Stimulated activated naive CD4-positive, alpha-beta T cell (primary cell): ENCODE measurements at places on chromosomes 13 and 19.

- no peak for DNase-seq
Measured at GRCh38 chr19:47375694-47376588, 26.8 kb downstream of the DHX34 start.

GRCh38 chr19:11405846-11406643 lies 13.1 kb downstream of the RGL3 start:
- DNase-seq, result peak; percentile 23

DNA sequence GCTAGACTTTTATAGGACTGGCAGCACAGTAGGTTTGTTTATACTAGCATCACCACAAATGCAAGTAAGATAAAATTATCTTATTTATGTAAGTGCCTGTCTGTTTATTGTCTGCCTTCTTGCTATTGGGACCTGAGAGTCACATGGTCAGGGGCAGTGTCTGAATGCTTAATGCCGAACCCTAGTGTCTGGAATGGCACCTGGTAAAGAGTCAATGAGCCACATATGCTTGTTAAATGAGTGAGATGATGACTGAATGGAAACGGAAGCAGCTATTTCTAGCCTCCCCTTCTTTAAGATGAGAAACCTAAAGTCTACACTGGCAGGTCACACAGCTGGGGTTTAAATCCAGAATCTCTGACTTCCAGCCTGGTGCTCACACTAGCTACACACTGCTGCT lies 92.2 kb downstream of the STOML3 start:
- no peak for DNase-seq

DNA sequence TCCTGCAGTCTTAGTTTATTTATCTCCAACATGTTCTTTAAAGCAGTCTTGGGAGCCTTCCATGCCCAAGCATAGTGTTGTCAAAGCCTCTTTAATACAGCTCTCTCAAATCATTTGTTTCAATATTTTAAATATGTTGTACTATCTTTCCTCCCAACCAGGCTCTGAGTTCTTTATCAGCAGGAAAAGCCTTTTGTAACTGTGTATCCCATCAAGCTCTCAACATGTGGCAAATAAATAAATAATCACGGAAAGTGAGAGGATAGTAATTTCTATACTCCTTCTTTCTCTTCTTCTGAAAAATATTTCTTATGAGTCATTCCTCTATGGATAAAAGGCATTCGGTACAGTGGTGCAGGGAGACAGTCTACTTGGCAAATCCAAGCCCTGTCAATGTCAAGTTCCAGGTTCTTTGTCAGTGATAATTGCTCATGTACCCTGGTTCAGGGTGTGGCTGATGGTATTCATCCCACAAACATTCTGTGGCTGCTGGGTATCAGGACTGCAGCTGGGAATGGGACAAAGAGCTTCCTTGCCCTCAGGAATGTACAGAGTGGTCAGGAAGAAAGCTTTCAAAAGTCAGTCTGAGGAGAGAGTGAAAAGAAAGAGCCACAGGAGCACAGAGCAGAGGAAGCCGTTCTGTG lies 384.3 kb downstream of the EFNB2 start:
- DNase-seq, result no peak

DNA sequence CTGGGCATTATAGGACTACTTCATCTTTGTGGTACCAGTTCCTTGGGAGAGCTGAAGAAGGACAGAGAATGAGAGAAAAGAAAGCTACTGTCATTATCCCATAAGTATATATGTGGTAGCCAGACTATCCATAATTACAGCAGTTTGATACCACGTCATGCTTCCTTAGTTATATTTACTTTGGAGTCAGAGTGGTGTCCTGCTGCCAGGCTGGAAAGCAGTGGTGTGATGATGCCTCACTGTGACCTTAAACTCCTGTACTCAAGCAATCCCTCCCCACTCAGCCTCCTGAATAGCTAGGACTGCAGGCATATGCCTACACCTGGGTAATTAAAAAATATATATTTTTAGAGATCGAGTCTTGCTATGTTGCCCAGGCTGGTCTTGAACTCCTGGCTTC lies 57.8 kb downstream of the WTIP start:
- no peak for DNase-seq

DNA sequence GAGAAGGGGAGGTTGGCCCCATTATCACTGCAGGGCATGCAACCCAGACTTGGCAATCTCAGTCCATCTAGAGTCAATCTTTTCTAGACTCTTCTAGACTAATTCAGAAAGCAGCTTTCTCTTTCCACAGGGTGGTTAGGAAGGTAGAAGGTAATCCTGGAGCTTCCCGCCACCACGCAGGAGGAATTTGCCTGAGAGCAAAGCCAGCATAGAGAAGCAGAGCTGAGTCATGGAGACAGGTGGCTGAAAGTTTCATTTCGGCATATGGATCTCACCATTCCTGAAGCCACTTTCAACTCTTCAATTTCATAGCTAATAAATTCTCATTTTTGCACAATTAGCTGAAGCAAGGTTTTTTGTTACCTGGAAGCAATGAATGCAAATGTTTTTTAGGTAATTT lies 29.0 kb upstream of the FFAR2 start:
- no peak for DNase-seq

DNA sequence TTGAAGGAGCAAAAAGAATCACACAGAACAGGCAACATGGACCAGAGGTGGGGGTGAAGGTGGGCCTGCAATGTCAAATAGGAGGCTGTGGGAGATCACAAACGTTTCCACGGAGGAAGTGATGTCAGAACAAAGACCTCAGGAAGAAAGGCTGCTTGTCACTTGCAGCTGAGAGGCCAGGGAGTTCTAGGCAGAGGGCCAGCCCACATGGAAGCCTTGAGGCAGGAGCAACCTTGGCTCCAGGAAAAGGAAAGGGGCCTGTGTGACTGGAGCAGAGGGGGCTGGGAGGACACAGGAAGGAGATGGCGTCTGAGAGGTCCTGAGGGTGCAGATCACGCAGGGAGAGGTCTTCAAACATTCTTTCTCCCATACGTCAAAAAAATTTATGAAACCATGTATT lies 16.3 kb downstream of the ZNF160 start:
- no peak for DNase-seq

GRCh38 chr13:99087954-99088491 lies 110.2 kb upstream of the DOCK9 start:
- DNase-seq, result peak; percentile 22

DNA sequence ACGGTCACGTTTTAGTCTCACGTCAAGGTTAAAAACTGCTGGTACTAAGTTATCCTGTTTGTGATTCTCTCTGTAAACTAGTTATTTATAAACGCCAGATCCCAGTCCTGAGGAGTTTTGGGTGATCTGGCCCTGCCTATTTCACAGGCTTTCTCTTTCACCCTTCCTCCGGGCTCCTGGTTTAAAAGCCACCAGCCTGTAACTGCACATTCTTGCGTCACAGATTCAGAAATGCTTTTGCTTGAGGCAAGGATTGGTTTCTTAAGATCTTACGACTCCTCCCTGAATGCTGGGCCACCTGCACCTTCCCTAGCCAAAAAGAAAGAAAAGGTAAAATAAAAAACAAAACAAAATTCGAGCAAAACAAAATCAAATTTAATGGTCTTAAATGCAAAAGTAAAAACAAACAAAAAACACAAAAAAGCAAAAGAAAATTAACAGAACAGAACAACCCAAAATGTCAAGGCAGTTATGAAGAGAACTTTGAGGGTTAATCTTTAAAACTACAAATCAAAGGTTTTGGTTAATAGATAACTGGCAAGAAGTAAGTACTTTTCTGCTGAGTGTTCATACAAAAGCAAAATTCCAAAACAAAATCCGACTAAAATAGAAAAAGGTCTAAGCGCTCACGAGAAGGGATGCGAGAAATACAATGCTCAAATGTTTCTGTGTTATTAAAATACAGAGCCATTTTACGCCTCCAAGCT lies 18.6 kb upstream of the TIMM44 start:
- no peak for DNase-seq

GRCh38 chr13:32629313-32629712 lies 43.1 kb downstream of the PDS5B start:
- DNase-seq, result no peak

GRCh38 chr13:110826861-110827672 lies 87.8 kb downstream of the ANKRD10 start:
- no peak for DNase-seq

DNA sequence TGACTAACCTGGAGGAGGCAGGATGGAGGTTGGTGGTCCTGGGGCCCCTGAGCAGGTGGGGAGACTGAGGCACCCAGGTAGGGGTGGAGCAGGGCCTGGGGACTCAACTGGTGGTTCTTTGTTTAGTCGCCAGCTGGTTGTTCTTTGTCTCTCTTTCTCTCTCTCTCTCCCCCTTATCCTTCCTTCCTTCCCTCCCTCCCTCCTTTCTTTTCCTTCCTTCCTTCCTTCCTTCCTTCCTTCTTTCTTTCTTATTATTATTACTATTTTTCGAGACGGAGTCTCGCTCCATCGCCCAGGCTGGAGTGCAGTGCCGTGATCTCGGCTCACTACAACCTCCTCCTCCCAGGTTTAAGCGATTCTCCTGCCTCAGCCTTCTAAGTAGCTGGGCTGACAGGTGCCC lies 6.6 kb upstream of the NRTN start:
- no peak for DNase-seq

GRCh38 chr19:31214997-31215396 lies 134.2 kb downstream of the TSHZ3 start:
- no peak for DNase-seq

DNA sequence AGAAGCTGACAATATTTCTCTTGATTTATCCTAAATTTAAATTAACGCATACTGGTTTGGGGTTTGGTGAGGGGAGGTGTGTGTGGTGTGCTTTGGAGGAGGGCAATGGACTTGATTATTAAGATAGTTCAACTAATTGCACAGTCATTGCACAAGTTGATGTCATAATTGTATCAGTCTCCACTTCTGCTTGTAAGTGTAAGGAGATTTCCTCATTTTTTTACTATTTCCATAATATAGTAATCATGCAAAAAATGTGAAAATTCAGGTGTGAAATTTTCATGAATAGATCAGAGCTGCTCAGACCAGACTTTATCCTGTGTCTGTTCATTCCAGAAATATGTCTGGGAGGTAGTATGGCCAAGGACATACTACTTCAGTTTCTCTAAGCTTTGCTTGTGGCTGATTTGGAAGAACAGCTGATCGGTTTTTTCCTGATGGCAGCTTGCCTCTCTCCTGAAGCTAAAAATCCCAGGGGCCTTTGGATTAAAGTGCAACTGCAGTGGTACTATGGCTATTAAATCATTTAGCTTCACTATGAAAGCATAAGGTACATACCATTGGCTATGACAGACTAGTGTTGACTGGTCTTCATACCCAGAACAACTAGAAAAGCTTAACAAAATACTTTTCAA lies 201.8 kb upstream of the MIR17HG start:
- no peak for DNase-seq

DNA sequence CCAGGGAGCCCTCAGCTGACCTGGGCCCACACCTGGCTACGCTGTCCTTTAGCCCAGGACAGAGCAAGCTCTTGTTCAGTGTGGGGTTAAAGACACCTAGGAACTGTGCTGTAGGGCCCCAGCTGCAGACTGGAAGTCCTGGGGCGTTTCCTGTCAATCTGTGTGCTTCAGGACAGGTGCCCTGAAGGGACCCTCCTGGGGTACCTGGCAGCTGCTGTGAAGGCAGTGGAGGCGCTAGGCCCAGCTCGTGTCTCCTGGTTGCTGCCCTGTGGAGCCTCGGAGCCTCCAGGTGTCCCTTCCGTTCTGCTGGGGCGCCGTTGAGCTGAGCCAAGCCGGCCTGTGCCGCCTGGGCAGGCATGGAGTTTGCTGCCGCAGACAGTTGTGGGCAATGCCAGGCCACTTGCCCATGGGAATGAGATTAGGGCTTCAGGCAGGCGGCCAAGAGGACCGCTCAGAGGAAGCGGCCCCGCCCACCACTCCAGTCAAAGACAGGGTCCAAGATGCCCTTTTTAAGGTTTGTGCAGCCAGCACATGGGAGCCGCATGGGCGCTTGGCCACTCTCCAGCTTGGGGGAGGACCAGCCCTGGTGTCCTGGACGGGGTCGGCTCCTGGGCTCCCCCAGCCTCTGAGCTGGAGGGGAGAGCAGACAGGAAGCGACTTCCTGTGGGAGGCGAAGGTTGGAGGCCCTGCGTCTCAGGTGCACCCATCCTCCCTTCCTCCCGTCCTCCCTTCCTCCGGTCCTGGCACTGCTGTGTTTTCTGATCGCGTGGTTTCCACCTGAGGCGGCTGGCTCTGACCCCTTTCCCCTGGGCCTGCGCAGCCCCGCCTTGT lies 4.0 kb downstream of the PTBP1 start:
- DNase-seq, result no peak

DNA sequence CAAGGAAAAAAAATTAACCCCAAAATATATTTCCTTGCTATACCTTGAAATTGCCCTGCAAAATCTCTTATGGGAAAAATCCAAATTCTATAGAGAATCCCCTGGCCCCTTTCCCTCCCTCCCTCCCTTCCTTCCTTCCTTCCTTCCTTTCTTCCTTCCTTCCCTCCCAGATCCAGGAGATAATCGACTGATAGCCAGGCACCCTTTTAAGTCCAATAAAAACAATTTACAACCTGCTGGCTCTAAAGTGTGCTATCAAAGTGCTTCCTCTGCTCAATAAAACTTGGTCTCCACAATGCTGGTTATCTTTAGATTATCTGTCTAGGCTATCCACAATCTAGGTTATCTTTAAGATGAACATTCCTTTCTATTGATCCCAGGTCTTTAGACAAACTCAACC lies 83.1 kb upstream of the TUBA3C start:
- DNase-seq, result no peak

GRCh38 chr13:60837806-60838205 lies 440.8 kb downstream of the TDRD3 start:
- DNase-seq, result no peak

DNA sequence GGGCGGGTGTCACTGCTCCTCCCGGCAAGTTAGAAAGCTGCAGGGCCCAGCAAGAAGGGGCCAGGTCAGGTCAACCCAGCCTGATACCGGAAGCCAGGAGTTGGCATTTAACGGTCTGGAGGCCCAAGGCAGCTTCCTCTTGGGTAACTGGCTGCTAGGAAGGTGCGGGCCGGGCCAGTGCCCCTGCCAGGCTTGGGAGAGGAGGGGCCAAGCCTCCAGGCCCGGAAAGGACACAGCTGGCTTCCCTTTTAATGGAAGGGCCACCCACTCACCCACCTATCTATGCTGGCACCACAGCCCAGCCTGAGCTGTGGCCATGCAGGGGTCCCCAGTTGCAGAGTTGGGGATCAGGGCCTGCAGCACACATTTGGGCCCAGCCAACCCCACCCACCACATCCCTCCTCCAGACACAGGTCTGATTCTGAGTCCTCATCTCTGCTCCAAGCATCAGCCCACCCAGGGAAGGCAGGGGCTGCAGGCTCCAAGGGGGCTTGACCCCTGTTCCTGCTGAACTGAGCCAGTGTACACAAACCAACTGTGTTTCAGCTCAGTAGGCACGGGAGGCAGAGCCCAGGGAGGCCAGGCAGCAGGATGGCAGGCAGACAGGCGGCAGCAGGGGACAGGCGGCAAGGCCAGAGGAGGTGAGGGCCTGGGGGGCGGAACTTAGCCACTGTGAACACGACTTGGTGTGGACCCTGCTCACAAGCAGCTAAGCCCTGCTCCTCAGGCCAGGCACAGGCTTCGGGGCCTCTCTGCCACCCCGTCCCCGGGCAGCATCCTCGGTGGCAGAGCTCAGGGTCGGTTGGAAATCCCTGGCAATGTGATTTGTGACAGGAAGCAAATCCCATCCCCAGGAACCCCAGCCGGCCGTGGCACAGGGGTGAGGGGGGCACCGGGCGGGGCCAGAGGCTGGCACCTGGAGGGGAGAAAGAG lies 40.8 kb downstream of the ZSWIM4 start:
- DNase-seq, result no peak

GRCh38 chr19:45442778-45443461 lies 19.2 kb upstream of the ERCC1 start:
- peak; percentile 15 for DNase-seq

GRCh38 chr19:50520822-50521465 lies 7.2 kb upstream of the ASPDH start:
- DNase-seq, result no peak
